GM23248 (cell line): ENCODE measurements at places on chromosomes 6 and 20. TPM values are rescaled to one million over a fixed set of nuclear protein-coding genes. Genes with fewer than 3 reads are reported as not detected.
A peak's percentile ranks its signal among the peaks of the same experiment; 100 is the strongest.

GRCh38 chr6:10621213-10621612 is 73.2 kb downstream of the C6orf52 start:
- peak; percentile 2 for DNase-seq

RCAN2 gene
- 8.7 and 8.8 TPM in 2 replicates for polyA plus RNA-seq

- DNase-seq = no peak
Observed at GRCh38 chr20:13205848-13206434, 15.1 kb upstream of the ISM1 start.

BMP6 gene
- polyA plus RNA-seq = 1.3 and 2.0 TPM in 2 replicates

- DNase-seq = peak; percentile 50
Observed at GRCh38 chr20:25254986-25255680, 7.2 kb downstream of the PYGB start.

DNA sequence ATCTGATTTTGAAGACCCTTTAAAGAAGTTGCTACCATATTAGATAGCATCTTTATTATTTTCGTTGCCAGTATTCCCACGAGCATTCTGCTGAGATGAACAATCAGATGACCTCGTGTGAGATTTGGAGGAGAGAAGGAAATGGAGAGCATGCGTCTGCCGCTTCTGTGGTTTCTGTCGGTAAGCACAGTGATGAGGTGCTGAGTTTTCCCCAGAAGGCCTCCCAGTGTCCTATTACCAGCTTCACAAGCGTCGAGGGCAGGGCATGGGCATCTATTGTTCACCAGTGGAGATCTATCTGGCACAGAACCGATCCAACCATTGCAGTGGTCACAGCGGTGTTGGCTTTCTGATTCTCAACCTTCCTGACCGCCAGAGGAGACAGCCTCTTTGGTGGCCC is 29.4 kb downstream of the TRAF3IP2 start:
- peak; percentile 38 for DNase-seq

- no peak for DNase-seq
Observed at GRCh38 chr20:32779500-32780211, 17.5 kb downstream of the DNMT3B start.

GRCh38 chr20:34040300-34040995 is 46.7 kb downstream of the RALY start:
- DNase-seq = no peak

- DNase-seq = no peak
Observed at GRCh38 chr6:20447157-20447556, 45.5 kb downstream of the E2F3 start.

- peak; percentile 29 for DNase-seq
Observed at GRCh38 chr6:127914240-127914639, 13.4 kb upstream of the THEMIS start.

GRCh38 chr6:41428996-41429421 is 93.6 kb downstream of the NCR2 start:
- DNase-seq = peak; percentile 89

SRC gene
- 13.9 and 17.0 TPM in 2 replicates for polyA plus RNA-seq

DNA sequence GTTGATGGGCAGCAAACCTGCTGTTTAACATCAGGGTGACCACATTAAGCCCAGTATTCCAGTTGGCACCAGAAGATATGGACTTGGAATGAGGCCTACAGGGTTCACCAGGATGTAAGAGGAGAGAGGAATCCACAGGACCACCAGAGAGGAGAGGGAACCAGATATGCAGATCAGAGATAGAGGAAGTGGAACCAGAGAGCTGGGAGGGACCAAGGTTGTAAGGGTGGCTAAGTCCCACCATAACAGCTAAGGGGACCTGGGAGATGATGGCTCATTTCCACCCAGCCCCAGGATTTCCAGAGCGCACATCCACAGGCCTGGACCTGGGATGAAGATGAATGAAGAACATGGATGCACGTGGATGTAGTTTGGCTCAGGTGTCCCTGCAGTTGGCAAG is 11.1 kb downstream of the BTN2A1 start:
- no peak for DNase-seq

- no peak for DNase-seq
Observed at GRCh38 chr6:39979461-39980328, 45.4 kb upstream of the MOCS1 start.

GRCh38 chr6:51112731-51113130 is 294.1 kb downstream of the TFAP2B start:
- no peak for DNase-seq

DNA sequence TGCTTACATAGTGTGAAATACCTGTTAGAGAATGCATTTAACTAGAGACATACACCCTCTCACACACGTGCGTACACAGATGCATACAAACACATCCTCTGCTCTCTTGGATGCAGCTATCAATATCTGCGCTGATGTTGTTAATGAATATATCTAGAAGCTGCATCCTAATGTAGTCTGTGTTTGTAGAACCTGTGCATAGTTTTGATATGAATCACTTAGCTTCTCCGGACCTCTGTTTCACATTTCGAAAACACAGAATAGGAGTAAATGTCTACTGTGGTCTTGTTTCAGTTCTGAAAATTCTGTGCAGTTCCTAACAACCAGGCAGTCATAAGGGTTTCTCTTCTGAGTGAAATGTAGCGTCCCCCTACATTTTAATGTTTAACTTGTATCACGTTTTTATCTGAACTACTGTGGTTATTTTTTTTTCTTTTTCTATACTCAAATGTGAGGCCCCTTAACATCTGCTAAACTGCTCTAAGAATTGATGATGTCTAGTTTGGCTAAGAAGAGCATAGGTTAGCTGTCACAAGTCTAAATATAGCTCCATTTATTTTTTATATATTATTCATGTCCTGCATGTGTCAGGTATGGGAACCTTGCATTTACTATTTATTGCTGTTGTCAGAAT is 254.5 kb downstream of the TMEM242 start:
- DNase-seq = no peak

VGLL2 gene
- polyA plus RNA-seq = not detected in 2 replicates

GRCh38 chr6:92050216-92050615 is 1369.1 kb downstream of the EPHA7 start:
- no peak for DNase-seq

GRCh38 chr20:48006036-48006833 is 221.0 kb upstream of the SULF2 start:
- DNase-seq = peak; percentile 62

TRDN gene
- not detected in 2 replicates for polyA plus RNA-seq

- no peak for DNase-seq
Observed at GRCh38 chr6:98764373-98764911, 69.9 kb upstream of the POU3F2 start.

CST5 gene
- polyA plus RNA-seq = not detected in 2 replicates

OXT gene
- 0.40 and 0.70 TPM in 2 replicates for polyA plus RNA-seq

GINS1 gene
- 4.4 and 5.2 TPM in 2 replicates for polyA plus RNA-seq

GRCh38 chr6:73339340-73339739 is 14.7 kb downstream of the DPPA5 start:
- peak; percentile 27 for DNase-seq

GRCh38 chr6:145630598-145630997 is 104.7 kb downstream of the EPM2A start:
- DNase-seq = no peak

GRCh38 chr6:45074439-45074838 is 253.7 kb upstream of the RUNX2 start:
- no peak for DNase-seq

RIMS4 gene
- not detected in 2 replicates for polyA plus RNA-seq

- no peak for DNase-seq
Observed at GRCh38 chr6:107656401-107656800, 166.5 kb downstream of the SOBP start.
